ENCODE measurements at places on chromosomes 12 and 14. TPM values are rescaled to one million over a fixed set of nuclear protein-coding genes. Genes with fewer than 3 reads are reported as not detected.

DNA sequence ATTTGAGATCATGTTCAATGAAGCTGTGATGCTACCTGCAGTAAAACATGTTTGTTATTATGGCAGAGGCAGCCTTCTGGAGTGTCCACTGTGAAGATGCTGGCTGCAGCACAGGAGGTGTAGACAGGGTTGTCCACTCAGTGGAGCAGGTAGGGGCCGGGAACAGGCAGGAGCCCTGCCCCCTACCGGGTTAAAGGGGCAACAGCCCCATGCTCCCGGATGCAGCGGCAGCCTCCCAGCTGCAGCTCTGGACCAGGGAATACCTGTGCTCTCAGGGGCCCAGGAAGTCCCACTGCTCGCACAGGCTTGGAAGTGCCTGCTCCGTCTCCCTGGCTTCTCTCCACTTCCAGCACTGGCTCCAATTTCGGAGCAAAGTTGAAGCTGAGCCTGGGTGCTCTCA is 401.6 kb downstream of the FOXG1 start:
- DNase-seq, result no peak

DNA sequence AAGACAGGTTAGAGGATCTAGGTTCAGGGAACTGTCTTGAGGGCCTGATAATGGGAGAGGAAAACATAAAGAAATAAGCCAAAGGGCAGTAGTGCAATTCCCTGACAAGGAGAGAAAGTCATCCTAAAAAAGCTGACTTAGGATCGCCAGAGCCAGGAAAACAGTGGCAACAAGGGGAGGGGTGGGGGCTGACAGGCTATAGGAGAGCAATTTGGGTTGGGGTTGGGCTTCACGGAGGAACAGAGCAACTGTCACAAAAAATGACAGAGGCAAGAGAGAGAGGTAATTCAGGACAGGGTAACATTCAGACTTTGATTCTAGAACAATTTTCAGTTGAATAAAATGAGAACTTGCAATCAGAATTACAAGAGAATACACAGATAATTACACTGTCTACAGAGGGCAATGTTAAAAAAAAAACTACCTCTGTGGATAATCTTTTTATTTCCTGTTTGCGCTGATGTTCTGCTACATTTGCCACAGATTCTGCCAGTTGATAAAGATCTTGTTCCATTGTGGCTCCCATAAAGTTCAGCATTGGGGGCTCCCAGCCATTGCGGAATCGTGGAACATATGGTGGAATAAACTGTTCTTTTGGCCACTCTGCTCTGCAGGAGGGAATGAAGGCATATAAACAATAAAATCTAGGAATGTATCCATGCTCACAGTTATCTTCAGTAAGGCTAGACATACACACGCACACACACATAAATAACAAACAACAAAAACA is 138.6 kb downstream of the EPS8 start:
- DNase-seq, result no peak

DNA sequence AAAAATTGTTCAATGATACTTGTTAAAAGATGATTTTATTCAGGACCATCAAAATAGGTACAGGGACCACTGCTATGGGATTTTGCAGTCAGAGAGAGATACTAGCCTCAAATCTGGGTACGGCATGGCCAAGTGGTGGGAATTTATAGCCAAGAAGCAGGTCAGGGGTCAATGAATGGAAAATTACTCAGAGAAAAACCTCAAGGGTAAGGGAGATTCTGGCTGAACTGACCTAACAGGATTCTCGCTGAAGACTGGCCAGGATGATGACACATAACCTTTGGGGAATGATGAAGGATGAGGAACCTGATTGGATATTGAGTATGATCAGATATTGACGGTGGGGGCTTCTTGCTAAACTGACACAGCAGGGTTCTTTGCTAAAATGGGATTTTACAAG is 32.7 kb downstream of the DEPDC4 start:
- DNase-seq, result no peak

- no peak for DNase-seq
These were observed 9.5 kb upstream of the IRF2BPL start for GRCh38 chr14:77037938-77038568.

- DNase-seq, result no peak
These were observed 105.7 kb downstream of the CRADD start for GRCh38 chr12:93782853-93783252.

DNA sequence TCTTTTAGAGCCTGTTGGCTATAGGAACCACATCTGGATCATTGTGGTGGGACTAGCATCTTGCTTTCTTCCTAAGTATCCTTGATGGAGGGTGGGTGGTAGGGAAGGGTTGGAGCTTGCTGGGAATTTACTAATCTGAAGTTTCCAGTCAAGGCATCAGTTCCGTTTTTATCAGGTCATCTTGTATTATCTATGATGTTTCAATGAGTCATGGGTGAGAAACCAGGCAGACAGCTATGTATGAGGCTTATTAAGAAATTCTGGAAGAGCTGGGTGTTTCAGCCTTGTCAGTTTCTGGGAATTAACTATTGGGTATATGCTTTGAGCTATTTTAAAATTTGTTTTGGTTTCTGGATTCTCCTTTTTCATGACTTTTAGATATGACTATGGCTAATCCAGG is 11.3 kb downstream of the TSFM start:
- DNase-seq, result no peak

DNA sequence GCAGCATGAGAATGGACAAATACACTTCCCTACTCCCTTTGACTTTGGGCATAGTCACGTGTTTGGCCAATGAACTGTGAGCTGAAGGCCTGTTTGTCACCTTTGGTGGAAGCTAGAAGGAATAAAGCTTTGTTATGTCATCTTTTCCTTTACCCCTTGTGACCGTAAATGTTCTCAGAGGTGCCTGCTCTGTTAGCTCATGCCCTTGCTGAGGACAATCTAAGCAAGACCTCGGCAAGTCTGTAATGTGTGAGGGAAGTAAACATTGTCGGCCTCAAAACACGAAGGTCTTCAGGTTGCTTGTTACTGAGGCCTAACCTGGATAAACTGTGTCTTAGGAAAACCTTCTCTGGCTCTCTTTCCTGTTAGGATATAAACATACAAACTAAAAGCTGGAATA is 354.2 kb downstream of the TMEM132D start:
- no peak for DNase-seq

DNA sequence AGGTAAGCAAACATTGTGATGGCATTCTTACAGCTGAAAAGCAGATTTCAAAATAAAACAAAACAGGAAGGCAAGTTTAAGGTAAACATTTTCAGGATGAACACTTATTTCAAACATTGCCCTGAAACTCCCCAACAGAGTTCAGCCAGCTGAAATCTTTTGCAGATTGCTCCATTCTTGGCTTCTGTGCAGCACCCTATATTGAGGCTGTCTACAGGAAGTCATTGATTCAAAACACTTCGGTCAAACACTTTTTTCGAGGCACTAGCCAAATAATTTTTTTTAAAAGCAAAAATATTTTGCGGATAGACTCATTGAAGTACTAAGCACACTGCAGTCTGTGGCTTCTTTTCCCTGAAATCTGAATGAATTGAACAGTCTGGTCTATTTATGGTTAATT is 318.1 kb upstream of the PDE3A start:
- no peak for DNase-seq

DNA sequence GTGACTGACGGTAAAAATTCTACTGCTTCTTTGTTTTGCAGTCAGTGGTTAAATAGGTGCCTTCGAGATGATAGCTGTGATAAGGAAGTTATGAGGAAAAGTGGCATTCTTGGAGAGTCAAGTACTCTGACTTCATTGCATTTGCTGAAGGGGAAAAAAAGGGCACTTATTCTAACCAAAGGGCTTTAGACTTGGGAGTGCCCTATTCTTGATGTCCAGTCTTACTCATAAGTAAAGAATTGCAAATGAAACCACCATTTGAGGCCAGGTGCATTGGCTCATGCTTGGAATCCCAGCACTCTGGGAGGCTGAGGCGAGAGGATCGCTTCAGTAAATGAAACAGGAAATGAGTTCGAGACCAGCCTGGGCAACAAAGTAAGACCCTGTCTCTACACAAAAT is 40.3 kb downstream of the BRAP start:
- DNase-seq, result no peak

GRCh38 chr14:71444030-71444822 is 488.0 kb upstream of the RGS6 start:
- no peak for DNase-seq

DNA sequence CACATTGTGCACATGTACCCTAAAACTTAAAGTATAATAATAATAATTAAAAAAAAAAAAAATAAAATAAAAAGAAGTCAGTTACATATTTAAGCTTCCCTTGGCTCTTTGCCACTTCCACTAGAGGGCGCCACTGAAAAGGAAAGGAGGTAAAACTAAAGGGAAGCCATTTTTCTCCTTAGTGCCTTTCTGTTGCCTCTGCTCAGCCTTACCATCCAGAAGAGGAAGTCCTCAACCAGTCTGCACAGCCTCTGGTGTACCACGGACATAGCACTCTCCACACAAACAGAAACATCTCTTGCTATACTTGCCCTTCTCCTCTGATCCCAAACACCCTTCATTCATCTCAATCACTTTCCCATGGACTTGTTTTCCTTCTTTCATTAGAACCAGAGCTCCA is 169.0 kb upstream of the EEA1 start:
- DNase-seq, result peak; percentile 65

DNA sequence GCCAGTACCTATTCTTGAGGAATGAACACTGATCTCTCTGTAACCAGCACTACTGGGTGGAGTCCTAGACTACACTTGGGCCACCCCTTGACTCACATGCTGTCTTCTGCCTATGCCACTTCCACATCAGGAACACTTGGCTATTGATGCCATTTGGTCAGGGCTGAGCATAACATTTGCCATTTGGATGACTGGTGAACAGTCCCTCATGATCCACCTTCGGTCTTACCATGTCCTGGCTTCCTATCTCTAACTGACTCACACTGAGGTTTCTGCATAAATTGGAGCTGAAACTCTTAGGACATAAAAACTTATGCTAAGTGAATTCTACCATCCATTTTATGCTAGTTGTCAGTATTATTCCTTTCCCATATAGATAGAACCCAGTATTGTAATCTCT is 91.7 kb upstream of the PELI2 start:
- no peak for DNase-seq

The CAPZA3 gene
- not detected for total RNA-seq

The B4GALNT3 gene
- total RNA-seq, result 3.9 TPM

The MAGOHB gene
- total RNA-seq, result 15.0 TPM

The ARHGAP9 gene
- 4.0 TPM for total RNA-seq

The CTSG gene
- not detected for total RNA-seq

The E2F7 gene
- 4.6 TPM for total RNA-seq

The DLGAP5 gene
- 0.42 TPM for total RNA-seq

The SRGAP1 gene
- 24.3 TPM for total RNA-seq

Measured in thyroid gland (tissue), 4 donors.